GM19239 (cell line): ENCODE measurements at places on chromosomes 11 and 22.

DNA sequence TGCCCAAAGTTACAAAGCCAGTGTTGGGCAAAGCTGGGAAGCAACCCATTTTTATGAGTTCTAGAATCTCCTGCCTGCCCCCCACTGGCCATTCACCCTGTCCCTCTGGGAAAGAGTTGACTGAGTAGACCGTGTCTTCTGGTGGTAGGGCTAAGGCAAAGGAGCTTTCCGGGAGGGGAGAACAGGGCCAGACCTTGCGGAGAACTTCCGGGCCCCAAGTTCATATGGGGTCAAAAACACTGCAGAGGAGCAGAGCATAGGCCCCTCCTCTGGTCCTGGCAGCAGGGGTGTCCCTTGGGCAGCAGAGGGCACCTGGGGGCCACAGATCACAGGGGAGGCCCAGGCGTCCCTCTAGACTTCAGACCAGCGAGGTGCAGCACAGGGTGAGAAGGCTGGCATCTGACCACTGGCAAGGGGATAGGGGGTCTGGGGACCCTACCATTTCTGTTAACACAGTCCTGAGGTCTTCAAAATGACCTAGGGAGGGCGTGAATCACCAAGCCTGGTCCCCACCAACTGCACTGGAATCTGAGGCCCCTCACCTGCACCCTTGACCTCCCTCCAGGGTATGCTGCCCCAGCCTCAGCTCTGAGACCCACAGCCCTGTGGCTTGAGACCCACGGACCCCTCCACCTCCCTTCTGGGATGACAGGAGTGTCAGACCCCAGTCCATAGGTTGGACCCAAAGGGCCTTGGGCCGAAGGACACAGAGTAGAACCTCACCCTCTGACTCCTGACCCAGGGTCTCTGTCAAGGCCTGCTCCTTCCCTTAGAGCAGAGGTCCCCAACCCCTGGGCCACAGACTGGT, 1.3 kb upstream of the ARAP1 start:
- DNase-seq = no peak

DNA sequence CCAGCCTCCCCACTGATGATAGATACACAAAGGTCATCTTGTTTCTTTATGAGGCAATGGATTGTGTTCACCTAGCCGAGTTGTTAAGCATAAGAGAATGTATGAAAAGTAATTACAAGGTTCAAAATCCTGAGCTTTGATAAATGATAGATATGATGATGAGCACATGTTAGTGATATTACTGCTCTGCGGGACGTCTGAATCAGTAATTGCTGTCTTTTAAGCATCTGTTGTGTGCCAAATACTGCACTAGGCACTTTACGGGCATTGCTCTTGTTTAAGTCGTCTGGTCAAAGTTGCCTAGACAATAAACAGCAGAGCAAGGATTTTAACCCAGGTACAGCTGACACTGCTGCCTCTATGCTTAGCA, 559 bp upstream of the RNF141 start:
- no peak for DNase-seq

- peak; percentile 53 for DNase-seq
Observed at GRCh38 chr11:119169282-119169719, 776 bp downstream of the NLRX1 start.

DNA sequence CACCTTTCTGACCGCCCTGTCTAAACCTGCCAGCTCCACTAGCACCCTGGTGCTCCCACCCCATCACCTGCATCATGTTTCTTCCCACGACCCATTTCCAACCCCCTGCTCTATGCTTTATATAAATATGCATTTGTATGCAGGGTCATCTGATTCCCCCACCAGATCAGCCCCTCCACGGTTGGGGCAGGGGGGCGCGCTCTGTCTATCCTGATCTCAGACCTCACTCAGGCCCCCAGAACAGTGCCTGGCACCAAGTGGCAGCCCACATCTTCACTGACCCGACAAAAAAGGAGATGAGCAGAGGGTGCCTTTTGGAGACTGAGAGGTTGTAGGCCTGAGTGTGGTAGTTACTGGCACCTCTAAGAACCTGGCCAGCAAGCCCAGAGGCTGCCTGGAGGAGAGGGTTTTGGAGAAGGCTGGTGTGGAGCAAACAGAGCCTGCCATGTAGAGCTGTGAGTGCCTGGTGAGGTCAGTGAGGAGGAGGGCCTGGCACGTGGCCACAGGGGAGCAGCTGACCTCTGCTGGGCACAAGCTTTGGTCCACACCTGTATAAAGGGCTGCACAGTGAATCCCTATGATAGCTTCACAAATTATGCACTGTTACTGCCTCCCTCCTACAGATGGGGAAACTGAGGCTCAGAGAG, 86.3 kb upstream of the RTL6 start:
- DNase-seq = no peak

DNA sequence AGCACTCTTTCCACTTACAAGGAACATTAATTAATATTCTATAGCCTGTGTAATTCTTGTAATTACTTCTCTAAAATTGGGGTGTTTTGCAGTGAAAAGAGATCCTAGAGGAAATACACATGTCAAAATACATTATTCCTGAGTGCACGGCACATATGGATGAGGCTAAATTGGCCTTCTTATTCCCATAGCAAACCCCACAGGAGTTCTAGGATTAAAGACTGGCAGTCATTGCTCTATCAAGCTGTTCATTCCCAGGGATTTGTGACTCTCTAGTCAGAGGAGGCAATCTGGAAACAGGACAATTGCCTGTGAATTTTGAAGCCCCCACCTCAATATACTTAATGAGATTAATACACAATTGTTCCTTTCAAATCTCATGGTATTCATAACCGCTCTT, 145.9 kb upstream of the OPCML start:
- no peak for DNase-seq

GRCh38 chr11:76155500-76156227, 50.6 kb downstream of the WNT11 start:
- DNase-seq = no peak

DNA sequence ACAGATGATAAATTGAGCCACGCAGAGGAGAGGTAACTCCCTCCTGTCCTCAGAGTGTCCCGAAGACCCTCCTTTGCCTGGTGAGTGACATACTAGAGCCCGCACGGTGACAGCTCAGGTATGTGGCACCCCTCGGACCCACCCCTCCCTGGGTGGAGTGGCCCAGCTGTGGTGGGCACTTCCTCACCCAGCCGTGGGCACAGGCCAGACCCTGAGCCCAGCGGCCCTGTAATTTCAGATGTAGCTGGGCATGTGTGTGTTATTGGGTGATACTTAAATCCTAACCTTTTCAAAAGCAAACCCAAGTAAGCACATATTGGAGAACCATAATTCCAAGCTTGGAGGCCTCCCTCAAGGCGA, 93.2 kb downstream of the WNT7B start:
- DNase-seq = no peak

DNA sequence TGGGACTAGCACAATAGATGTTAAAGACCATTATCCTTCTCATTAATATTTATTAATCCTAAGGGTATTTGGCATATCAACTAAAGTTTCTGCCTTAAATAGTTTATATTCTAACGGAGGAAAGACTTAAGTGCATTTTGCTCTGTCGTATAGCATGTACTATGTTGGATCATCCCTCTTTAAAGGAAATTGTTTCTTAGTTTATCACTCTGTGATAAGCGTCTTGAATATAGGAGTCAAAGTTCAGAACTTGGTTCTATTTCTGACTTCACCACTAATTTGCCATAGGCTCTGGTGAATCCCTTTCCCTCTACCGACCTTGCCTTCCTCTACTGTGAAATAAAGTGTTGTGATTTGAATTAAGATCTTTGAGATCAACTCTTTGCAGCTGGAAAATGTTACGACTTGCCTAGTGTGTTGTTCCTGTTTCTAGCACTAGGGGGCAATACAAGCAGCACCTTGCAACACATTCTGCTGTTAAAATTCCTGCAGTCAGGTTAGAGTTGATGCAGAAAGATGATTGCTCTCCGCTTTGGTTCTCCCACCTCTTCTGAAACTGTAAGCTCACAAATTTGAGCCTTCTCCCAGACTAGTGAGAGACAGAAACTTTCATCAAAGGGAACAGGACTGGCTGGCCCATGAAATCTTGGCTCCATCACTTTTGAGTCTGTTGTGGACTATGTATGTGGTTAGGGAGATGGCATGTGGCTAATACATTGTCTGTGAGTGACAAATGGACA, 27.8 kb upstream of the ZNRF3 start:
- peak; percentile 54 for DNase-seq

- DNase-seq = no peak
Observed at GRCh38 chr22:25069758-25070481, 117.4 kb downstream of the KIAA1671 start.

GRCh38 chr11:29978549-29978948, 38.3 kb downstream of the KCNA4 start:
- no peak for DNase-seq

DNA sequence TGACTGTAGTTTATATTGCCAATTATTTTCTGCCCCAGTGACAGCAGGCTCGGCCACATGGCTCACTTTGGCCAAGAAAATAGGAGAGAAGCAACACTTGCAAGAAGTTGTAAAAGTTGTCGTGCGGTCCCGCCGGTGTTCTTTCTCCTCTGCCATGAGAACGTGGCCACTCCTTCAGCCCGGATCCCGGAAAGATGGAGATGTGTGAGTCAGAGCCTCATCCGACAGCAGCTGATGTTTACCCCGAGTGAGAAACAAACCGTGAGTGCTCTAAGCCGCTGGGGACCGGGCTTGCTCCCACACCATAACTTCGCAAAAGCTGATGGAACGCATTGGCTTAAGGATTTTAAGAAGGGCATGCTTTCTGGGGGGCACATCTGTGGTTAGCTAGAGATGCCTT, 157.0 kb downstream of the CACNA1I start:
- DNase-seq = no peak

- DNase-seq = no peak
Observed at GRCh38 chr11:76369406-76369805, 11.5 kb downstream of the THAP12 start.

GRCh38 chr11:68255526-68255925, 16.2 kb downstream of the C11orf24 start:
- DNase-seq = no peak

DNA sequence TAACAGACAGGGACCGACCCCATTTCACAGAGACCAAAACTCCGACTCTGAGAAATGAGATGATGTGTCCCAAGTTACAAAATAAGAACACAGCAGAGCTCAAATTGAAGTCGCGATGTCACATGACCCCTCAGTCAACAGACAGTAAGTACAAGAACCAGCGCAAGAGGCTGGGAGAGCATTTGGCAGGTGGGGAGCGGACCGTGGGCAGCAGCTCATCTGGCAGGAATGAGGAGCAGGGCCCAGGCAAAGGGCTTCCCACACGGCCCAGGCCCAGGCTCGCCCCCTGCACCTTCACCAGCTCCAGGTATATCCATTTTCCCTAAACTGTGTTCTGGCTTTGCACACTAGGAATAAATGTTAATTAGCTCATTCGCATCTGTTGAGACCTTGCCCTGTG, 34.3 kb downstream of the SCUBE1 start:
- no peak for DNase-seq

DNA sequence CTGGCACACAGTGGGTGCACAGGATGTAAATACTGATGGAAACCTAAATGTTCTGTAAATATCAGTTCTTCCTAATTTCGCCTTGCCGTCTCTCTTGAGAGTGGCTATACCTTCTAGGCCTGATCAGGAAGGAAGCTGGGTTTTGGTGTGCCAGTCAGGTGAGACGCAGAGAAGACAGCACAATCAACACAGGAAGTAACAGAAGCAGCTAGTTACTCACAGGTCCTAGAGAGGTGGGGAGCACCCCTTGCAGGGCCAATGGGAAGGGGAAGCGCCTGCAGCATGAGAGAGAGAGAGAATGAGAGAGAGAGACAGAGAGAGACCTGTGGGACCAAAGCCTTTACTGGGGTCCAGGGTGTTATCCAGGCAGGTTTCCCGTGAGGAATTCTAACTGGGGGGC, 80.8 kb downstream of the FBLN1 start:
- no peak for DNase-seq

- DNase-seq = no peak
Observed at GRCh38 chr11:65726660-65727059, 6.1 kb upstream of the RNASEH2C start.

- no peak for DNase-seq
Observed at GRCh38 chr11:128409476-128409875, 177.9 kb downstream of the ETS1 start.

- no peak for DNase-seq
Observed at GRCh38 chr11:100419518-100419917, 267.6 kb upstream of the ARHGAP42 start.

GRCh38 chr22:42500161-42500835, 19.3 kb downstream of the RRP7A start:
- DNase-seq = peak; percentile 99

DNA sequence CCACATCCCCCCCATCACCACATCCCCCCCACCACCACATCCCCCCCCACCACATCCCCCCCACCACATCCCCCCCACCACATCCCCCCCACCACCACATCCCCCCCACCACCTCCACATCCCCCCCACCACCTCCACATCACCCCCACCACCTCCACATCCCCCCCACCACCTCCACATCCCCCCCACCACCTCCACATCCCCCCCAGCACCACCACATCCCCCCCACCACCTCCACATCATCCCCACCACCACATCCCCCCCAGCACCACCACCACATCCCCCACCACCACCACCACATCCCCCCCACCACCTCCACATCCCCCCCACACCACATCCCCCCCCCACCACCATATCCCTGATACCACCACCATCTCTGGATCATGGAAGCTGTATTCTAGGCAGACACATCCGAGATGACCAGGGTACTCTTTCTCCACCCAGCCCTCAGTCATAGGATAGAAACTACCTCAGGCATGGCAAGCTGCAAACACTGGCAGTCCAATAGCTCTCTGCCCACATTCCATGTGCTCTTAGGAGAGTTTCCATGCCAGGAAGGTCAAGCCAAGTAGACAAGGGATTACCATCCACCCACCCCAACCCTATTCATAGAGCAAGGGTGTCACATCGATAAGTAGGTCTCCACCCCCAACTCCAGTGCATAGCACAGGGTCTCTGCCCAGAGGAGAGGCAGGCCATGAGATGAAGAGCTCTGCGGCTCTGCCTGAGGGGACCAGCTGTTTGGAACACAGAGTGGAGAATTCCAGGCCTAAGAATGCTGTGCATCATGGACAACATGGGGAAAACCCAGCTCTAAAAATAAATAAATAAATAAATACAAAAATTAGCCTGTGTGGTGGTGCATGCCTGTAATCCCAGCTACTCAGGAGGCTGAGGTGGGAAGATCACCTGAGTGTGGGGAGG, 33.0 kb upstream of the TEAD1 start:
- DNase-seq = no peak

GRCh38 chr11:118625976-118626375, 18.6 kb downstream of the PHLDB1 start:
- DNase-seq = no peak

DNA sequence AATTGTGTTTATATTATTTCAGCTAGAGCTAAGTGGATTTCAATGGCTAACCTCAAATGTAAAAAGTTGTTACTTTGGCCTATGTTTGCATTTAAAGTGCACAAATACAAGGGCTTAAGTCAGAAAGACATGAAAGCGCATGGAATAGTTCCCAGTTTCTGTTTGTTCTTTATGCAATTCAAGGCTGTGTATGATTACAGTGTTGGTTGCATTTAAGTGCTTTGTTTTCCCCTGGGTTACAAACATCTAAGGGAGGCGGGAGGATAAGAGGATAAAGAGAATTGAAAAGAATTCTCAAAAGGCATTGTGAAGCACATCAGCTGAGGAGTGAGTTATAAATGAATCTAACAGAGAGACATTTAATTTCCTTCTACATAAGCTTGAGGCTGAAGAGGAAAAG, 453.4 kb downstream of the NTM start:
- DNase-seq = no peak
